ENCODE measurements at places on chromosomes 16 and 17. TPM values are rescaled to one million over a fixed set of nuclear protein-coding genes. Genes with fewer than 3 reads are reported as not detected.

Gene KRT31
- 2.3 TPM for polyA plus RNA-seq

DNA sequence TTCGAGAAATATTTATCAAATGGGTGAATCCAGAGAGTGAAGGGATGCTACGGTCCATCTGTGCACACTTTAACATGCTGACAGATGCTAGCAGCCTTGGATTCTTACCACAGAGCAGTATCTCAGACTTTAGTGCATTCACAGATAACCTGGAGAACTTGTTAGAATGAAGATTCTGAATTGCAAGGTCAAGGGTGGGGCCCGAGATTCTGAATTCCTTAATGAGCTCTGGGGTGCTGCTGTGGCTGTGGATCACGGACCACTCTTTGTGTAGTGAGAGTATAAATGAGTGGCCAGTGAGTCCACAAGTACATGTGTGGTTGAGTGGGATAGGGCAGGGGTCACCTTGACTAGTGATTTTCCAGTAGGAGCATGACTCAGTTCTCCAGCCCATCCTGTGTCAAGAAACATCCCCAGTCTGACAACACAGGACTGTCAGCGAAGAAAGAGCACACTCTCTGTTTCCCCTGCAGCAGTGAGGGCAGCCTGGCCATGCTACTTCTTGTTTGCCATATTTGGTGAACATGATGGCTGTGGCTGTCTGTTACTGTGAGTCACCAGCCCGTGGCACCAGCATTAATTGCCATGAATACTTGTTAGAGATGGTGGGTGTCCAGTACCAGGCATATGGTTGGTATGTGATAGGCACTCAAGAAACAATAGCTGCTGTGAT, 13.0 kb upstream of the SALL1 start:
- DNase-seq: no peak

Gene OTOP3
- not detected for polyA plus RNA-seq

- no peak for DNase-seq
Measured at GRCh38 chr16:87740441-87740840, 25.3 kb downstream of the KLHDC4 start.

DNA sequence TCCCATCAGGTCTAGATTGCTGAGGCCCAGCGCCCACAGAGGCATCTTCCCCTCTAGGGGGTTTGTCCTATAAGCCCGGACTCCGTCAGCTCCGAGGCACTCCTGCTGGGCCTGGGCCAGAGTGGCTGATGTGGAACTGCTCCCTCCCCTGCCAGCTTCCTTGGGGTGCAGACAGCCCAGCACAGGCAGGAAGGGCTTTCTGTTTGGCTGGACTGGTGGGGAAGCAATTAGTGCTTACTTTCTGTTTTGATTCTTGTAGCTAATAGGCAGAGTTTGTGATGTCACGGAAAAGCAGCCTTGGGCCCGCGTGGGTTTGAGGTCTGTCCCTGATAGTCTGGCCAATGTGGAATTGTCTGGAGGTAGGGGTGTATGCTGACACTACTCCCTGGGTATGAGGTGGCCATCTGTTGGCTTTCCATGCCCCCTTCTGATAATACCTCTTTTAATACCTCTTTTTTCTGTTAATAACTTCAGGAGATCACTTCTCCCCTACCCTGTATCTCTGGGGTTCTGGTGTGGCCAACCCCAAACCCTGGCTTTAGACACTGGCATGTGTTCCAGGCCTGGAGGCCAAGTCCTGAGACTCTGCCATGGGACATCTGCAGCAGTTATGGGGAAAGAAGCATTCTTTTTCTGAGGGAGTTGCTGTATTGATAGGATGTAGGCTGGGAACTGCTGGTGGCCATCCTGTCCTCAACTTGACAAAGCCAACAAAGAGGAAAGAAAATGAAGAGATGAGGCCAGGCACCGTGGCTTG, 190.9 kb downstream of the RAB11FIP4 start:
- no peak for DNase-seq

DNA sequence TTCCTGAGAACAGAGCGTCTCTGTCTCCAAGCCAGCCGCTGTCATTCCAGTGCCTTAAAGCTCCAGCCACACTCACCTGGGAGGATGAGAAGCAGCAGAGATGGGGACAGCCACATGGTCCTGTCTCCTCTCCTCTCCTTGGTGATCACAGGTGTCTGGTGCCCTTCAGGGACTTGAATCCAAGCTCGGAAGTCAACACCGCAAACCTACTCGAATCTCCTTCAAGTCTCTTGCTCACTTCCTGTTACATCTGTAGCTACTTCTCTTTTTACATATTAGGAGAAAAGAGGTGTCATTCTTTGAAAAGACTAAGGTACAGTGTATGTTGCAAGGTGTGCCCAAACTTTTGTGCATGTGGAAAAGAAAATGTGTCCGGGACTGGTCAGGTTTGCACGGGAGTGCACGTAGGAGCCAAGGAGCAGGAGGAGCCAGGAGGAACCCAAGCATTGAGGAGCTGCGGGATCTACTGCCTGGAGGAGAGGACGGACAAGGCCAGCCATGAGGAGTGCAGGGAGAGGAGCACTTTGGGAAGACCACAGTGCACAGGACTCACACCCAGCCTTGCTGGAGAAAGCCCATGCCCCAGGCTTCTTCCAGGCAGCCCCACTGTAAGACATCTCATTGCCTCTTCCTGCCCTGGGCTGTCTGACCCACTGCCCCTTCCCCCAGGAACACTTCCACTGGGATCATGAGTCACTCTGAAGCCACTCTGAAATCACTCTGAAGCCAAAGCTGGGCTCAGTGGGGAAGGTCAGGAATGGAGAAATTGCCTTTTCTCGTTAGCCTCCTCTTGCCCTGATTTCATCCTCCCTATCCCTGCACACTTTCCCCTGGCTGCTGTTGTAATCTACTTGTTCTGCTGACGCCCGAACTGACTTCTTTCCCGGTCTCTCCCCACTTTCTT, at the start of gene CD300LD:
Gene CD300LD (minus strand): TSS at position 197 of the 904 bp plus-strand sequence. CDS start 81 bp downstream, at position 116.
- DNase-seq: no peak

- DNase-seq: peak; percentile 64
Measured at GRCh38 chr17:1709971-1710806, at the start of gene TLCD2. Gene TLCD2 (minus strand): TSS chr17:1710377. CDS start chr17:1710242, 135 bp downstream.

Measured in hindlimb muscle (tissue), 1 donor.